ENCODE measurements at places on chromosomes 5 and 9.

DNA sequence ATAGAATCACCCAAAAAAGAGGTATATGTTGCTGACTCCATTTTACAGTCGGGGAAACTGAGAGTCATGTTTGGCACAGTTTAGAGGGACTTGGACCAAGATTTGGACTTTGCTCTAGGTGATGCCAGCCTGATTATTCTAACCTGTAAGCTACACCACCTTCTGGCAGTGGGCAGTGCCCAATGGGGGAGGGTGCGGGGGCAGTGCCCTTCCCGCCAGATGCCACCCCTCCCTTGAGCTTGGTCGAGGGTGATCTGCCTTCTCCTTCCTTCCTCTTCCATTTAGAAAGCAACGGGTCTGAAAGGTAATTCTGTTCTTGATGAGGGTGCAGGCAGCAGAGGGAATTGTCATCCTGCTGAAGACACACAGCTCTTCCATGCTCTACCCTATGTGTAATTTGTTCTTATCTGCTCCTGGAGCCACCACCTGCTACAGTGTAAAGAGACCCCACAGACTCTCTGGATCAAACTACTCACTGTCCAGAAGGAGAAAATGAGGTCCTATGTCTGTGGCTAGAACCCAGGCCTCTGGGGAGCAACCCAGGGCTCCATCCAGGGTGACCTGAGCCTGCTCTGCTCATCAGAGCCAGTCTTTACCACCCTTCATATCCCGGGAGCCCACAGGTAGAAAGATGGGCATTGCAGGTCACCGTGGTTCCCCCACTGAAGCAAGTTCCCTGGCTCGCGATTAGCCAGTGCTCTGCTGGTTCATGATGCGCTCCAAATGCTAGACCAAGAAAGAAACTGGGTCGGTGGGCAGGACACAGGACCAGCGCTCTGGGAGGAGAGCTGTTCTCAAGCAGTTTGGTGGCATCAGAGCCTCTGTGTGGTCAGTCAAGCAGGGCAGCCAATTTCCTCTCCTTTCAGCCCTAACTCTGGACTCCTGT lies 156.2 kb downstream of the RGS3 start:
- DNase-seq = no peak

GRCh38 chr5:18487928-18488480 lies 853.7 kb downstream of the TAF11L14 start:
- no peak for DNase-seq

GRCh38 chr5:132647473-132647872 lies 10.5 kb upstream of the IL13 start:
- DNase-seq = no peak

DNA sequence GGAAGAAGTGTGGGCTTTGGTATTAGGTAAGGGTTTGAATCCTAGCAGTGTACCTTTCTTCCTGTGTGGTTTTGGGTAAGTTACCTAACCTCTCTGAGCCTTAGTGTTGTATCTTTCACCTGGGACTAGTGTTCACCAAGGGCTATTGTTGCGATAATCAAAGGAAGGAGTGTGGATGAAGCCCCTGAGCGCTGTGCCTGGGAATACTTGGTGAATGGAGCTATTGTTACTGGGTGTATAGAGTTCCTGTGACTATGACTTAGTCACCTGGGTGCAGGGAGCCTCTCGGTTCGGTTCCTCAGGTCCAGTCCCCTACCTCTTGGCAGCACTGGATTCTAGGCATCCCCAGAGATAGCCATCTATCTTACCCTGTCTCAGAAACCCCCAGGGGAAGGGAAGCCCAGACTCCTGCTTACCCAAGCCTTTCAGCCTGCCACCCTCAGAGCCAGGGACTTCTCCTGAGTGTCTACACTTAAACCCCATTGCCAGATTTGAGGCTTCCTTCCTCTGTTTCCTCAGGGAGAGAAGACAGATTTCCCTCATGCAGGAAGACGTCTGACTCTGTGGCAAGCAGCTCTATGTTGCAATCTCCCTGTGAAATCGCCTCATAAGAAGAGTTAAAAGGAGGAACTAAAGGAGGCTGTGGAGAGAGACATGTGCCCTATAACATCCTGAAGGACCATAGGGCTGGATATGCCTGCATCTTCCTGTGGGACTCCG lies 181.0 kb upstream of the PITX1 start:
- DNase-seq = no peak
